Neuronal stem cell (in vitro differentiated cells): ENCODE measurements at places on chromosomes 2 and 18.

DNA sequence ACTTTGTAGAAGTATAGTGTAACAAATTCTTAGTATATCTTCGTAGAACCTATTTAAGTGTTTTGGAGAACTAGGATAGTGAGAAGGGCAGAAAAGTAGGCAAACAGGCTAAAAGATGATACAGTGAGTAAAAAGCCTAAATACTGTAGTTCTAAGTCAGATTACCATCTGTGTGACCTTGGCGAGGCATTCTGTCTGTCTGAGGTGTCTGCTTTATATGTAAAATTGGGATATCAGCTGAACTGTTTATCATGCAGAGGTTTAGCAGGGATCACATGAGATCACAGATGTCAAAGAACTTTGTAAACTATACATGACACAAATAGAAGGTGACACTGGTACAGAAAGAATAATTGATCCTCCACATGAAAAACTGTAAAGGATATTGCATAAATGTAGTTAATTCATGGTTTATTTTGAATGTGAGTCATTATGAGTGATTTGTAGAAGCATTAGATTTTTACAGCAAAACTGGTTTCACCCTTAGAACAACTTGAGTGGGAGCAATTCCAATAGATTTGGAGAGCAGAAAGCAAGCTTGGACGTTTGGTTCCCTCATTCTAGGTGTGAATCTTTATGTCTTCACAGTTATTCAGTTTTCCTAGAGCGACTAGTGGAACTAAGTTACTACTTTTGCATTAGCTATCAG lies 41.9 kb downstream of the TAF1B start:
- H3K4me1 ChIP-seq: no peaks in the 10 kb centered on the region
- no peaks in the 10 kb centered on the region for H3K27me3 ChIP-seq

GRCh38 chr18:74610051-74610615 lies 12.5 kb downstream of the ZNF407 start:
- H3K27ac ChIP-seq: no peak overlapping the region
- no peaks in the 10 kb centered on the region for H3K4me1 ChIP-seq
- H3K4me3 ChIP-seq: no peak overlapping the region
- H3K27me3 ChIP-seq: no peaks in the 10 kb centered on the region
- H3K36me3 ChIP-seq: no peaks in the 10 kb centered on the region
- no peak for DNase-seq

DNA sequence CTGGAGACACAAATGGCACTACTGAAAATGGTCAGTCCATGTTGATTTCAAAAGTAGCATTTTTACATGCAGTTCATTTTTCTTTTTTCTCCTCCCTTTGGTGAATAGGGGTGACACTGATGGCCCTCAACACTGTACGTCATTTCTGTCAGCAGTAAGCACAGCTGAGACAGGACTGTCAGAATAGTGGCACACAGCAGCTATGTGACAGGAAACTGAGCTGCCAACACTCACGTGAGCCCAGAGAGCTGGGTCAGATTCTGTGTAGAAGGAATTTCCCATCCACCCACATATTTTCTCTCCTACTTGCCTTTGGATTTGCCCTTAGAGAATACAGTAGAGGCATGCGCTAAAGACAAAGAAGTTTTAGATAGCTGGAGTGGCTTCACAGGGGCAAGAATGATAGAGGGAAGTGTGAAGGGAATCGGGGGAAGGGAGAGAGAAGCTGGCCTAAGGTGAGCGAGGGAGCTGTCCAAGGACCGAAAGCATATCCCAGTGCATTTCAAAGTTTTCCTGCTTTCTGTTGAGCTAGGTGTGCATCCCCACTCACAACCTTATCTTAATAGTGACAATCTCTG lies 476.6 kb downstream of the CNTNAP5 start:
- no peaks in the 10 kb centered on the region for H3K4me1 ChIP-seq
- no peaks in the 10 kb centered on the region for H3K36me3 ChIP-seq
- H3K4me3 ChIP-seq: no peak overlapping the region
- no peak overlapping the region for H3K27ac ChIP-seq

DNA sequence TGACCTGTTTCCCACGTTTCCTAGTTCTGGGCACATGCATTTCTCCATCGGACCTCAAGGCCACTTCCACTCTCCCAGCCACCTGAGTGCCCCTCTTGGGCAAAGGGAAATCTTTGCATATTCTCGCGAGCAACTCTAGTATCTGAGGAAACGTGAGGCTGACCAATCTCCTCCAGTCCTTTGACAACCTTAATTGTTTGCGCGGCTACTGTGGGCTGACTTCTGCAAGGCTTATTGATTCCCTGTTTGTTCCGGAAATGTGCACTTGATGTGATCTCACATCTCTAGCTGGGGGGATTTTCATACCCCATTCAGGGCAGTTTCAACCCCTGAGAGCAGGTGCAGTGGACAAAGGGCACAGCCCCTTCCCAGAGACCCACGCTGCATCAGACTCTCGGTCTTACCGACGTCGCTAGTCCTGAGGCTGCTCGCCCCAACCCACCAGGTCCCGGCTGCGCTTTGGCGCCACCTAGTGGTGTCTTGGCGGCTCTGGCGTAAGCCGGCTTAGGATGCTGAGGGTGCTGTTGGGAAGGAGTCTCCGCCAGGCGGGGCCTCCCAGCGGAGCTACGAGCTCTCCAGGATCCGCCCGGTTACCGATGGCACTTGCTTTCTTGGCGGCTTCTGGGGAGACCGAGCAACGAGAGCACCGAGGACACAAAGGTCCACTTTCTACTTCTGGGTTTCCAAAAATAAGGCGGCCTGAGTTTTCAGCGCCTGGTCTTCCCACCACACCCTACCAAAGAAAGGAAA lies 24.8 kb upstream of the SPR start:
- H3K27ac ChIP-seq: no peak overlapping the region
- no peaks in the 10 kb centered on the region for H3K36me3 ChIP-seq
- no peaks in the 10 kb centered on the region for H3K4me1 ChIP-seq
- peaks cover 5% of the 10 kb centered on the region for H3K27me3 ChIP-seq
- peak overlapping the region; percentile 34 for H3K4me3 ChIP-seq
- peak; percentile 93 for DNase-seq
